Nucleus accumbens (tissue), 56 donors: ENCODE measurements at places on chromosomes 11 and 22.
A peak's percentile ranks its signal among the peaks of the same experiment; 100 is the strongest.

DNA sequence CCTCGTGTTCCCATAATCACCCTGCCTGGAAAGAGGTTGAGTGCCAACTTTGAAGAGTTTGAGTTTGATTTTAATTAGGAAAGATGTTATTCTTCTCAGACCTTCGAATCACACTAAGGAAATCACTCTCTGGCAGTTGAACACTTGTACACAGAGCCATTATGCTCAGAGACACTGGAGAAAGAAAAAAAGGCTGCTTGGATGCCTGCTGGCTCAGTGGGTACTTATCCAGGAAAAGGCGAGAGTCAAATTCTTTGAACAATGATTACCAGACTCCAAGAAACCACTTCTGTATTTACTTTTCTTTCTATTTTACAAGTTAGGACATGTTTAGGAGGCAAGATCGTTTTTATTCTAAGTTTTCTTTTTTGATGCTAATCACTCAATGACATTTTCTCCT is 438.5 kb upstream of the FAT3 start:
- no peak for DNase-seq

DNA sequence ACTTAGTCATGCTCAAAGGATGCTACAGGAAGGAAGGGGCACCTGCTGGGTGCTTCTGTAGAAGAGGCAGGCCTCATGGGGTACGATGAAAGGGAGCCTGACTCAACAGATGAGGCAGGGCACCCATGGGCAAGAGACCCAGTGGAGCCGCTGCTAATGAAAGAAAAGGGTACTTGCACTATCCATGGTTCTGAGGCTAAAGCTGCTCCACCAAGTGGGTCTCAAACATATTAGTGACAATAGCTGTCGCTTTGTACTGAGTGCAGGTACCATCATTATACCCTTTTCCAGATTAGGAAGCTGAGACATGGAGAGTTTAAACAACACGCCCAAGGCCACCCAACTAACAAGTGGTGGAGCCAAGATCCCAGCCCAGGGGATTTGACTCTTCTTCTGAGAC is 127.5 kb upstream of the SERPIND1 start:
- no peak for DNase-seq

GRCh38 chr22:50526108-50526833 is 873 bp upstream of the SCO2 start:
- peak; percentile 76 for DNase-seq

- no peak for DNase-seq
These were observed 4.0 kb downstream of the MMP10 start for GRCh38 chr11:102776454-102776853.

GRCh38 chr11:113724778-113725177 is 18.7 kb upstream of the TMPRSS5 start:
- DNase-seq, result no peak

GRCh38 chr22:40476341-40476740 is 105.9 kb downstream of the SGSM3 start:
- no peak for DNase-seq

GRCh38 chr22:44925465-44926123 is 84.2 kb downstream of the PHF21B start:
- no peak for DNase-seq

DNA sequence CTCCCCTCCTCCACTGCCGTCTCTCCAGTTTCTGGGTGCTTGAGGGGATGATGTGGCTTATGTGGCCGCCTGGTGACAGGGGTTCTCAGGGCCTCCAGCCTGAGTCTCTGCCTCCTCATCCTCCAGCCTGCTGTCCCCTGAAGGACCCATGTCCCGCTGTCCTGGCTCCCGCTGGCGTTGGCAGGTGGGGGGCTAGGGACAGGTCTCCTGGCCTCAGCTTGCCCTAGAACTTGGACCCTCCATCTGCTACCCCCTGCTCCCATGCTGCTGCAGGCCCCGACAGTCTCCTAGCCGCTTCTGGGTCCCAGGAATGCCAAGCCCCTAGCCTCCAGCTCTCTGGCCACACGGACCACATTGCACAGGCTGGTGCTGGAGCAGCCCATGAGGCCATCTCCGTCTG is 13.9 kb upstream of the CELSR1 start:
- no peak for DNase-seq

DNA sequence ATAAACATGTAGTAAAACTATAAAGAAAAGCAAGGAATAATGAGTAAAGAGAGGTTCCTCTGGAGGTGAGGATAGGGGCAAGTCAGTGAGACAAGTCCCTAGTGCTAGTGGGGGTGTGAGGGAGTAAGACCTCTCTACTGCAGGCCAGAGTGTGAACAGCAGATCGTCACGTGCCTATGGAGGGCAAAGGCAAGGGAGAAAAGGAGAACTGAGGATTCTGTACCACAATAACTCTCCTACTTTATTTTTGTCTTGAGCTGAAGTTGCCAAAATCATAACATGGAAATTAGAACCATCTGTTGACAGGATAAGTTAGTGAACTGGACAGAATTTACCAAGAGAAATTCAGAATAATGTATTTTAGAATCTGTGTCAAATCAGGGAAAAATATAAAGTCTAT is 77.6 kb downstream of the ENTHD1 start:
- no peak for DNase-seq

- DNase-seq, result no peak
These were observed 198.4 kb downstream of the MAML2 start for GRCh38 chr11:96144553-96144952.

DNA sequence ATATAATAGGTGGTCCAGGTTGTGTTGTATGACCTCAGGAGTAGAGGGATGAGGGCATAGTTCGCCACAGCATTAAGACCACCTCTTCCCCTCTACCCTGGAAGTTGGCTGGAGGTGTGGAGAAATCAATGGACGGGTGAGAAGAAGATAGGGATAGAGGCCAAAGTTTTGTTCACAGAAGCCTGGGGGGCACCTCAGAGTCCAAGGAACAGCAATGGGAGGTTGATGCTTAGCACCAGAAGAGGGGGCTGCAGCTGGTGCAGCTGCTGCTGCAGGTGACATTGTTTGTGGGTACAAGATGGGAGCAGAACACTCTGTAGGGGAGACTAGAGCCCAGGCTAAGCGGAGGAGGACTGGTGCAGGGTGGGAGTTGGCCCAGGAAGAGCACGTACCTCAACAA is 31.2 kb upstream of the SPON1 start:
- DNase-seq, result no peak

- no peak for DNase-seq
These were observed 50.4 kb downstream of the TCP11L1 start for GRCh38 chr11:33089776-33090175.

GRCh38 chr11:119223856-119224255 is 17.7 kb downstream of the CBL start:
- no peak for DNase-seq

GRCh38 chr11:77779935-77780334 is 40.6 kb downstream of the RSF1 start:
- DNase-seq, result no peak
